SW480 (cell line): ENCODE measurements at places on chromosomes 3 and 15.
A peak's percentile ranks its signal among the peaks of the same experiment; 100 is the strongest.

DNA sequence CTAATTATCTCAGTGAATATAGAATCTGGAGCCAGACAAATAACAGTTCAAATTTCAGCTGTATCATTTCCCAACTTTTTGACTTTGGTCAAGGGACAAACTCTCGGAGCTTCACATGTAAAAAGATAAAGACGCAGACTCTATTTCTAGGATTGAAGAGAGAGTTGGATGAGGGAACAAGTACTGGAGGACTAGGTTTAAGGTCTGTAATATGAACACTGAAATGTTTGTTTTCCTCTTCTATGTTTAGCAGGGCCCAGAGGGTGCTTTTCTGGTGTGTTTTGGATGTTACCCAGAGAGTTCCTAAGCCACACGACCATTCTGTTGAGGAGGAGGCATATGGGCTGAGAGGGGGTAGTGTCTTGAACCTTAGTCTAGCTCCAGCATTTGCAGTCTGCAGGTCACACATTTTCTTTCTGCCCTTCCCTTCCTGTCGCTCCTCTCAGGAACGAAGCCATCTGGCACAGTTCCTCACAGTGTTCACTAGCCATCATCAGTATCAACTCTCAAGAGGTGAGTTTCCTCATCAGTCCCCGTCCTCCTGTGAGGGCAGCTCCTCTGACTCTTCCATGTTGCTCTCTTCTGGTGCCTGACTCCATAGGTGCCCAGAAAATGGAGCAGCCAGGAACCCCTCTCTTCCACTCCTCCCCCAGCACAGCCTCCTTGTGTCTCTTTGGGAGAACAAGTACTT lies 250.1 kb downstream of the SQOR start:
- no peak for DNase-seq

DNA sequence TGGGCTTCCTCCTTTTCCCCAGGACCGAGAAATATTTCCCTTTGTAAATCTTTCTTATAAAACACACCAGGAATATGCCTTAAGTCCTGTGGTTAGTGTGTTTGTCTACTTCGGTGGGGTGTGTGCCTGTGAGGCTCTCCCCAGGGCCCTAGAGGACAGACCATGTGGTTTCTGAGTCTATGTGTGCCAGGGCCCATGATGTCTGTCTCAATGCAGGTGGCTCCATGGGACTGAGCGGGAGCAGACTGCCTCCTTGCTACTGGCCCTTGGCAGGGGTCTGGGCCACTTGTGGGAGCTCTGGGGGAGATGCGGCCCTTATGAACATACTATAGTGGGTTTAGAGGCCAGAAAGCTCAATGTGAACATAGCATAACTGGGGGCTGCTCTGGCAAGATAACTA lies 37.6 kb downstream of the SCN5A start:
- DNase-seq: no peak

GRCh38 chr3:162165346-162165745 lies 668.7 kb downstream of the OTOL1 start:
- DNase-seq: no peak

- no peak for DNase-seq
Measured at GRCh38 chr3:13112521-13113345, 39.5 kb upstream of the IQSEC1 start.

DNA sequence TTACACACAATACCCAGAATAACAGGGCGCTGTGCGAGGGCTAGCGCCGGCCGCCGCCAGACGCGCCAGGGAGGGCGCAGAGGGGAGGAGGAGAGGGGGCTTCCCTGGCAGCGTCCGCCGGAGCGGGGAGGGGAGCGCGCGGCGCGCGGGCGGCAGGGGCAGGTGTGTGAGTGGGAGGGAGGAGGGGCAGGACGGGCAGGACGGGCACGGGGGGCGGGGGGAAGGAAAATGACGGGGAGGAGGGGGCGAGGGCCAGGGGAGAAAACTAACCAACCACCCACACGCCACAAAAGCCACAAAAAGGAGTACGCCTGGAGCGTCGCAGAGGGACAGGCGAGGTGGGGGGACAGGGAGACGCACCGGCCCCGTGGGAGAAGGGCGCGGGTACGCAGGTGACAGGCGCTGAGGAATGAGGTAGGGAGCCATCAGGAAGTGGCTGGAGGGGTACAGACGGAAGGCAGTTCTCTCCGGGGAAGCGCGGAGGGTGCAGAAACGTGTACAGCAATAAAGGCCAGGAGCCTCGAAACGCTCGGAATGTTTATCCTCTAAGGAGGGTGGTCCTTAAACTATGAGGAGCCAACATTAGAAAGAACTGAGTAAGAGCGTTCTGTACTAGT lies 610 bp upstream of the SATB1 start:
- DNase-seq: peak; percentile 73

DNA sequence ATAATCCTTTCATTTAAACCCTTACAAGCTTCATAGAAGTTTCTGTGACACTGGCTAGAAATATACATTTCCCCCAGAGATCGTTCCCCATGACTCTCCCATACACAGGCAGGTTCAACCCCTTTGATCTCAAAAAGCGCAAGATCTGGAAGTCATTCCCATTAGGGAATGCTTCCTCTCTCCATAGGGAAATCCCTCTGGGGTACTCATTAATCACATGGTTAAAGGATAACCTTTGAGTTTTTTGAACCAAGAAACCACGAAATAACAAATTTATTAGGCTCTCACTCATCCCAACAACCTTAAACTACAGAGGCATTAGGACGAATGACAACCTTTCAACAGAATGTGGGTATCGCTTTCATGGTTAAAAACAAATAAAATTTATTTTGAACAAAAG lies 211.9 kb upstream of the PRICKLE2 start:
- DNase-seq: no peak

DNA sequence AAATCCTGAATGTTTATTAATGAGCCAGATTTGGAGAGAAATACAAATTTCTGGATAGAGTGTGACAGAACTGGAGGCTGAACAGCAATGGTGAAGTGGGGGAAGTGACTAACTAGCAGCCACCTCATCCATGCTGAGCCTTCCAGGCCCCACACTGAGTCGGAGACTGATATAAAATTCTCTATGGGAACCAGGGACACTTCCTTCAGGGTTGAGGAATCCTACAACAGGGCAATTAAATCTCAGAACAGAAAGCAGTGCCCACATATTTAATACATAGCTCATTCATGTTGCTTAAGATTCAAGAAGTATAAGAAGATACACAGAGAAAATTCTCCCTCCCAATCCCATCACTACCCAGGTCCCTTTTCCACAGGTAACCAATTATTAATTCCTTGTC lies 49.3 kb downstream of the HACD2 start:
- no peak for DNase-seq

- DNase-seq: no peak
Measured at GRCh38 chr3:48544141-48544540, 12.5 kb downstream of the PFKFB4 start.

DNA sequence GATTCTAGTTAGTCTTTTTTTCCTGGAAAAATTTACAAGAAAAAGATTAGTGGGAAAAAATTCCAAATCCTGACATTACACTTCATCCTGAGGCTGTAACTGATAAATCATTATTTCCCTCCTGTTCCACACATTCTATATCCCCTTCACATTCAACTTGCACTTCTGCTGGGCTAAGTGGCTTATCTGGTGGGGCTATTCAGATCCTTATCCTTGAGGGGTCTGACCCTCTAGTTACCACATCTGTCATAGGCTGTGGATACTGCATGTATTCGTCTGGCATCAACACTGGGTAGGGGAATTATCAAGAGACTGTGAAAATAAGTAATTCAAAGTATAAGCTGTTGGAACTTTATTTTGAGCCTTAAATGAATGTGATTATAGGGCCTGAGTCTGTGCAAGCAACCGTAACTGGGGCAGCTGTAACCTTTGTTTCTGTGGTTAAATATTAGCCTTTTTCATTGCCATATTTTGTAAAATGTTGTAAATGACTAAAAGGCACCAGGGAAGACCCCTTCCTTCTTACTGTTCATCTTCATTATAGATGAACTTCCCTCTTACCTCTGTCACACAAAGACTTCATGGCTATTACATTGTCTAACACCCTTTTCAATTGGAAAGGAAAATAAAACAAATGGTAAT lies 28.0 kb upstream of the TEX9 start:
- no peak for DNase-seq

GRCh38 chr3:16570113-16570512 lies 35.1 kb downstream of the DAZL start:
- DNase-seq: no peak

DNA sequence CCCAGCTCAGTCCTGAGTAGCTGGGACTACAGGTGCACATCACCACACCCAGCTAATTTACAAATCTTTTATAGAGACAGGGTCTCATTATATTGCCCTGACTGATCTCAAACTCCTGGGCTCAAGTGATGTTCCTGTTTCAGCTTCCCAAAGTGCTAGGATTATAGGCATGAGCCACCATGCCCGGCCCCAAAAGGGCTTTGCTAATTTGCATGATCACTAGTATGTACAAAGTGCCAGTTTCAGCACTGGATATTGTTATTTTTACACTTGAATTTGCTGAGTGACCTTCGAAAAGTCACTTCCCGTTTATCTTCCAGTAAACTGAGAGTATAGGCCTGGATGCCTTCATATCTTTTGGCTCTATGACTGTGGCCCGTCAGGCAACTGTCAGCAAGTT lies 12.2 kb downstream of the CLN6 start:
- no peak for DNase-seq

DNA sequence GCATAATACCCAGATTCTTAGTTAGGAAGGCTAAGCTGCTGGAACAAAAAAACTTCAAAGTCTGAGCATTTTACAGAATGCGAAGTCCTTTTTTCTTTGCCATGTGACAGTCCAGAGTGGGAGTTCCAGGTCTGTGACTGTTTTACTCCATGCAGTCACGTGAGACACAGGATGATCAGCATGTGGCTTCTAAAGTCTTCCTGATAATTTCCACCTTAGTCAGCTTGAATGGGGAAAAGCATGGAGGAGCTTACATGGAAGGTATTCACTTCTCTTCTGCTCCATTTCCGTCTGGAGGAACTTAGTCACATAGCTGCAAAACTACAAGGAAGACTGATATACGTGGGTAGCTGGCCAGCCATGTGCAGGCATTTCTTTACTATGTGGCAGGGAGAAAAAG lies 1.7 kb downstream of the SNTN start:
- no peak for DNase-seq

DNA sequence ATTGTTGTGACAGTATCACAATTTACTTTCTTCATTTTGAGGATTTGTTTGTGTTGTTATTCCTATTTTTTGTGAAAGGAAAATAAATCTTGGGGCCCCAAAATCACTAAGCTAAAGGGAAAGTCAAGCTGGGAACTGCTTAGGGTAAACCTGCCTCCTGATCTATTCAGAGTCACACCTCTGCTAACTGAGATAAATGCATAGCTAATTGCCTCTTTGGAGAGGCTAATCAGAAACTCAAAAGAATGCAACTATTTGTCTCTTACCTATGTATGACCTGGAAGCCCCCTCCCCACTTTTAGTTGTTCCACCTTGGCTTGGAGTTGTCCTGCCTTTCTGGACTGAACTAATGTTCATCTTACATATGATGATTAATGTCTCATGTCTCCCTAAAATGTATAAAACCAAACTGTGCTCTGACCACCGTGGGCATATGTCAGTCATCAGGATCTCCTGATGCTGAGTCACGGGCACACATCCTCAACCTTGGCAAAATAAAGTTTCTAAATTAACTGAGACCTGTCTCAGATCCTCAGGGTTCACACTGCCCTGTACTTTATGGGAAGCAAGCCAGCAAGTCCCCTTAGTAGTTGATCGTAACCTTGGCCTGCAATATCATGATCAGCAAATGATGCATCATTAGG lies 523.2 kb upstream of the GOLIM4 start:
- no peak for DNase-seq

GRCh38 chr3:98914210-98915080 lies 12.9 kb upstream of the DCBLD2 start:
- DNase-seq: peak; percentile 31

GRCh38 chr15:70253461-70254156 lies 155.9 kb upstream of the TLE3 start:
- DNase-seq: no peak

- no peak for DNase-seq
Measured at GRCh38 chr15:69725957-69726356, 273.3 kb downstream of the RPLP1 start.

DNA sequence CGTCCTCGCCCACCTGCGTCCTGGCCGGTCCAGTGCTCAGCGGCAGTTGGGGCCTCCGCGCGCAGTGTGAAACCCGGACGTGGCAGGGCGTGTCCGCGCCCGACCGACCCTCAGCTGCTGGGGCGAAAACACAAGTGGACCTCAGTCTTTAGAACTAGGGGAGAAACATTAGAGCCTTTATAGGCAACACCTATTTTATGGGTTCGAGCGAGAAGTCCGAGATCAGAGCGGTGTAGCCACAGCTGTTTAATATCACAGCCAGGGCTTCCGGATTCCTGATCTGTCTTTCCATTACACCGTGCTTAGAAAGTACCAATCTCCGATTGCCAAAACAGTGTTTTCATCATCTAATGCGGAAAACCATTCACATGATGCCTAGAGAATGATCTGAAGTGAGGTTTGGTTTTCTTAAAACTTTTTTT lies 506 bp downstream of the RAD51 start:
- DNase-seq: no peak

- no peak for DNase-seq
Measured at GRCh38 chr3:102074946-102075345, 225.6 kb downstream of the NFKBIZ start.

DNA sequence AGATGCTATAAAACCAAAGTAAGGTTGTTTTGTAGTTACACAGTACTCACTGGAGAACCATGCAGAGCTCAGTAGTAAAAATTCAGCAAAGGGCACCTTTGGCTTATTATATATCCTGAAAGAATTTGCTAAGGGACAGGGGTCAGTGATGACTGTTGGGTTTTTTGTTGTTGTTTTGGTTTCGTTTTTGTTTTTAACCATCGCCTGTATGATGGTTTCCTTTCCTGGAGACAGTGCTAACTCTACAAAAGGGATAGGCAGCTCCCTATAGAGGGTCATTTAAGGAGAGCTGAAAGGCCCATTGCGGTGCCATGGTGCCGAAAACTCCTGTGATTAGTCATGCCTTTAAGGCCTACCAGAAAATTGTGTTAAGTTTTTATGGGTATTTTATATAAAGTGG lies 118.2 kb upstream of the GOLIM4 start:
- DNase-seq: no peak

DNA sequence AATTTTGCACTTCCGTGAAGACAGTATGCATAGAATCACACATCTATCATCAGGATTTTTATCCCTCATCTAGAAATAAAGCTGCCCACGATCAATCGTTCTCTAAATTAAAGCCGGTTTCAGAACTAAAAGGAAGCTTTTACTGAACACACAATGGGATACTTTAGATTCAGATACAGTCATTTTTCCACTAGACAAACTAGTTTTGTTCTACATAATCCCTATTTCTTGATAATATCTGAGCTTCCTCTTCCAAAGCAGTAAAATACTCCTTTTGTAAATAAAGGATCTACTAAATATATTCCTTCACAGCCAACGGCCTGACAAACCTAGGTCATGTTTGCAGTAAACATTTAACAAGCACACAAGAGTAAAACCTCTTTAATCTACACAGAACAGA lies 2.0 kb upstream of the GANC start:
- no peak for DNase-seq
